ENCODE measurements at places on chromosomes 11 and 22. TPM values are rescaled to one million over a fixed set of nuclear protein-coding genes. Genes with fewer than 3 reads are reported as not detected.
A peak's percentile ranks its signal among the peaks of the same experiment; 100 is the strongest.

DNA sequence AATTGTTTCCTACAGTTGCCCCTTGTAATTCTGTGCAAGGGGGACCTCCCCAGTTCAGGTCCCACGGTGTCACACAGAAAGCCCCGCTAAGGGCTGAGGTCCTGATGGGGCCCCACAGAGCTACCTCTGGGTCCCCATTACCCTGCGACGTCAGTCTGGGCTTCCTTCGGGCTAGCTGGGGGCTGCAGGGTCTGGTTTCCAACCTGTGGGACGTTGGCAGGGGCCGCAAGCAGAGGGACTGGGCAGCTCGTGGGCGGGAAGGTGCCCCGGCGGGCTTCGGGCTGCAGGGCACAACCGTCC, 698 bp downstream of the SLC37A4 start:
- peaks cover 7% of the 10 kb centered on the region for H3K36me3 ChIP-seq
- peaks cover 16% of the 10 kb centered on the region for H3K4me1 ChIP-seq
- peak overlapping the region; percentile 80 for H3K4me3 ChIP-seq
- H3K27me3 ChIP-seq, result no peaks in the 10 kb centered on the region

DNA sequence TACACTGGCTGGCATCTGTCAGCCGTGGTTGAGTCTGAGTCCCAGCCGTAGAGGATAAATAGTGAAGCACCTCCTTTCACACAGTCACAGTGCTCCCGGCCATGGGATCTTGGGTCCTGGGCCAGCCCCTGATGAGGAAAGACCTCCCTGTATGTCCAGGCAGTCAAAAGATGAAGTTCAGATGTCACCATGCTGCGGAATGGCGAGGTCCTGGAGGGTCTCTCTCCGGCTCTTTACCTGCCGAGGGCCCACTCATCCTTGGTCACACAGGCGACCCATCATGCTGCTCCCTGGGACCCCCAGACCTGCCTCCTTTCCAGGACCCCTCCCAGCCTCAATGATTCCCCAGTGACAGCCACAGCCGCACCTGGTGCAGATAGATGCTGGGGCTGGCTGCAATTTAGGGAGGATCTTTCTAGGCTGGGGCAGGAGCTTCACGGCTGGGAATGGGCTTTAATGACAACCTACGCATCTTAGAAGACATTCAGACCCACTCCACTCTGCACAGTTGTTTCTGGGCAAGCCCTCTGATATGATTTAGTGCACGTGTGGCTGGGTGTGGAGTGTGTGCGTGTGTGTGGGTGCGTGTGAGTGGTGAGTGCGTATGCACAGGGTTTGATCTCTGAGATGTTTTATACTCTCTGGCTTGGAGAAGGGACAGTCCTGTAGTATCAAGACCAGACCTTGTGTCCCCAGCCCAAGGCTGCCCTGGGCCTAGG, 79.7 kb downstream of the FBLN1 start:
- peaks cover 7% of the 10 kb centered on the region for H3K27me3 ChIP-seq
- no peak overlapping the region for H3K27ac ChIP-seq
- DNase-seq, result no peak

- H3K4me1 ChIP-seq, result peaks cover 52% of the 10 kb centered on the region
- no peak for DNase-seq
- no peaks in the 10 kb centered on the region for H3K27me3 ChIP-seq
Observed at GRCh38 chr11:111363985-111364384, 15.1 kb downstream of the POU2AF1 start.

DNA sequence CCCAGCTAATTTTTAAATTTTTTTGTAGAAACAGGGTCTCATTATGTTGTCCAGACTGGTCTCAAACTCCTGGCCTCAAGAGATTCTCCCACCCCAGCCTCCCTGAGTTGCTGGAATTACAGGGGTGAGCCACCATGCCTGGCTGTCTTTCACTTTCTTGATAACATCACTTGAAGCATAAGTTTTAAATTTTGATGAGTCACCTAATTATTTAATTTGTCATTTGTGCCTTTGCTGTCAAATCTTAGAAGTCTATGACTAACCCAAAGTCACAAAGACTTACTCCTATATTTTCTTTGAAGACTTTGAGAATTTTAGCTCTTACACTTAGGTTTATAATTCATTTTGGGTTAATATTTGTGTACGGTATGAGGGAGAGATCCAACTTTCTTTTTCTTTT, 14.5 kb upstream of the MSANTD2 start:
- H3K27me3 ChIP-seq, result peaks cover 40% of the 10 kb centered on the region
- H3K36me3 ChIP-seq, result no peaks in the 10 kb centered on the region
- no peak overlapping the region for H3K27ac ChIP-seq
- no peak for DNase-seq
- no peak overlapping the region for H3K4me3 ChIP-seq
- H3K4me1 ChIP-seq, result no peaks in the 10 kb centered on the region

DNA sequence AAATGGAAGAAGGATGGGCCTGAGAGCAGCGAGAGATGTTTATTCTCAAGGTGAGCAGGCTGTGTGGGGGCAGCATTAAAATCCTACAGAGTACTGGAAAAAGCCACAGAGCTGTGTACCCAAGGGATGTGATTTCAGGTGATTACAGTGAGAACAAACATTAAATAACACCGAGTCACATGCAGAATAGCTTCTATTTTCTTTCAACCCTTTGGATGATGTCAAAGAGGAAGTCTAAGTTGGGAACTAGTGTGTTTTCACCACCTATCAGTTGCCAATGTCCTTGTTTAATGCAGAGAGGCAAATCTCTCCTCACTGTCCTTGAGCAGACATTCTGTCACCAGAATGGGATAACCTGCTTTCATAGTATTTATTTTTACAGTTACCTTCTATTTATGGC, 379.6 kb upstream of the NARS2 start:
- no peak for DNase-seq
- H3K27me3 ChIP-seq, result peaks cover 11% of the 10 kb centered on the region
- H3K4me3 ChIP-seq, result no peak overlapping the region
- no peak overlapping the region for H3K27ac ChIP-seq
- H3K36me3 ChIP-seq, result no peaks in the 10 kb centered on the region

- no peak for DNase-seq
- H3K27ac ChIP-seq, result no peak overlapping the region
- H3K4me3 ChIP-seq, result no peak overlapping the region
- no peaks in the 10 kb centered on the region for H3K36me3 ChIP-seq
Observed at GRCh38 chr11:41051919-41052635, 407.4 kb downstream of the LRRC4C start.

DNA sequence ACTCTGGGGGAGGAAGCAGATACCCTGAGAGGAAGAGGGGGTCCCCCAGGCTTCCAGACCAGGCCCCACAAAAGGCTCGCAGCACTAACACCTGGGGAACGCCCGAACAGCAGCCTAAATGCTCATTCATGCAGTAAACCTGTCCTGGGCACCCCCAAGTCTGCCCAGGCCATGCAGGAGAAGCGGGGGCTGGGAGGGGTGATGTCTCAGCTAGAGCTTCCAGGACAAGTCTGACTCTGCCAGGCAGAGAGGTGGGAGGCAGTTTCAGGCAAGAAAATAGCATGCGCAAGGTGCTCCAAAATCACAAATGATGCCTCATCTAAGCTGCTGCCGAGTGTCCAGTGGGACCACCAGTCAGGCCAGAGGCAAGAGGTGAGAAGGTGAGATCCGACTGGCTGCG, 14.6 kb downstream of the CABP7 start:
- H3K4me3 ChIP-seq, result no peak overlapping the region
- no peaks in the 10 kb centered on the region for H3K36me3 ChIP-seq
- no peaks in the 10 kb centered on the region for H3K27me3 ChIP-seq

DNA sequence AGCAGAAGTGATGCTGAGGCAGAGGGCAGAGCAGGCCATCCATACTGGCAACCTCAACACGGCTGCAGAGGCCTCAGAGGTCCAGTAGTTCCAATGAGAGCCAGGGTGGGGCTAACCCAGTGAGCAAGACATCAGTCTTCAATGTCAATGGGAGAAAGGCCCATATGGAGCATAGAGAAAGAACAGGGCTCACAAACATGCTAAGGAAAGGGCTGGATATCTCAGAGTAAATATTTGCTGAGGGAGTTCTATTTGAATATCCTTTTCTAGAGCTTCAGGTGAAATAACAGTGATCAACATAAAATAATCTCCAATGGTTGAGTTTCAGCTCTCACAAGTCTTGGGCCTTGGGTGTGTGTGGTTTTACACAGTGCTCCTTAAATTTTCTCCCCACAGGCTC, 50.8 kb upstream of the CCDC90B start:
- H3K27ac ChIP-seq, result no peak overlapping the region
- no peak overlapping the region for H3K4me3 ChIP-seq
- no peak for DNase-seq
- no peaks in the 10 kb centered on the region for H3K27me3 ChIP-seq

GRCh38 chr11:125224391-125225021, 60.0 kb downstream of the PKNOX2 start:
- H3K4me3 ChIP-seq, result no peak overlapping the region
- DNase-seq, result no peak
- H3K27me3 ChIP-seq, result peaks cover 2% of the 10 kb centered on the region
- H3K4me1 ChIP-seq, result no peaks in the 10 kb centered on the region

- no peaks in the 10 kb centered on the region for H3K4me1 ChIP-seq
- H3K36me3 ChIP-seq, result no peaks in the 10 kb centered on the region
- H3K4me3 ChIP-seq, result no peak overlapping the region
- H3K27me3 ChIP-seq, result no peaks in the 10 kb centered on the region
- no peak for DNase-seq
- H3K27ac ChIP-seq, result no peak overlapping the region
Observed at GRCh38 chr11:87628026-87628580, 547.1 kb downstream of the RAB38 start.

DNA sequence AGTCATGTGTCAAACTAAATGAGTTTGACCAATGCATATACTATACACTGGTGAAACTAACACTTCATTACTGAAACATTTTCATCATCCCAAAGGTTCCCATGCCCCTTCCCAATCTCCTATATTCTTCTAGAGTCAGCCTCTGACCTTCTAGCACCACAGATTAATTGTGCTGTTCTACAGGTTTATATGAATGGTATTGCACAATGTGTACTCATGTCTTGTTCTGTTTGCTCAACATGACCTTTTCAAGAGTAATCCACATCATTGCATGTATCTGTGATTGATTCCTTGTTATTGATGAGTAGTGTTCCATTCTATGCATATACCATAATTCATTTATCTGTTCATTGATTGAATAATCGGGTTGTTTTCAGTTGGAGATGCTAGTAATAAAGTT, 7.5 kb upstream of the OR8G1 start:
- H3K27ac ChIP-seq, result no peak overlapping the region
- no peak for DNase-seq
- H3K36me3 ChIP-seq, result no peaks in the 10 kb centered on the region
- H3K27me3 ChIP-seq, result peaks cover 2% of the 10 kb centered on the region

DNA sequence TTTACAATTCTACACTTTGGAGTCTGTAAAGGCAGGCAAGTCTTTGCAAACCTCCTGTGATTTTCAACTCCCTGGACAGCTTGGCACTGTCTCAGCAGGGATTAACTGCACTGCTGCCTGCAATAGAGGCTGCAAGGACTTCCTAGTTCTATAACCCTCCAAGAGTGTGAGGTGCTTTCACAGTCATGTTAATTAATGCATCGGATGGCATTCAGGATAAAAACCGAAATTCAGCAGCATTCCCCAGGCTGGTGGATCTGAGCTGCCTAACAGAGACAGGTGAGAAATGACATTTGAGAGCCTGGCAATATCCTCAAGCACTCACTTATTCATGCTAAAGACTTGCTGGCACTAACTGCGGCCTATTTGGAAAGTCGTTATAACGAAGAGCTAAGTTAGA, 85.0 kb downstream of the LARGE1 start:
- no peak overlapping the region for H3K27ac ChIP-seq
- H3K27me3 ChIP-seq, result peaks cover 1% of the 10 kb centered on the region

- H3K4me3 ChIP-seq, result peak within 1 kb of the TSS; percentile 75
- H3K27ac ChIP-seq, result peak within 1 kb of the TSS; percentile 21
- H3K27me3 ChIP-seq, result peaks cover 35% of the 10 kb centered on the region
- DNase-seq, result peak; percentile 22
Observed at GRCh38 chr11:3165152-3165705, at the start of gene OSBPL5. OSBPL5 (minus strand) TSS chr11:3165310; CDS start chr11:3129148, 36,162 bp downstream.

- H3K36me3 ChIP-seq, result no peaks in the 10 kb centered on the region
- DNase-seq, result no peak
- peaks cover 4% of the 10 kb centered on the region for H3K27me3 ChIP-seq
- H3K4me1 ChIP-seq, result no peaks in the 10 kb centered on the region
- no peak overlapping the region for H3K27ac ChIP-seq
- no peak overlapping the region for H3K4me3 ChIP-seq
Observed at GRCh38 chr11:69938206-69938605, 119.0 kb upstream of the FGF3 start.

DNA sequence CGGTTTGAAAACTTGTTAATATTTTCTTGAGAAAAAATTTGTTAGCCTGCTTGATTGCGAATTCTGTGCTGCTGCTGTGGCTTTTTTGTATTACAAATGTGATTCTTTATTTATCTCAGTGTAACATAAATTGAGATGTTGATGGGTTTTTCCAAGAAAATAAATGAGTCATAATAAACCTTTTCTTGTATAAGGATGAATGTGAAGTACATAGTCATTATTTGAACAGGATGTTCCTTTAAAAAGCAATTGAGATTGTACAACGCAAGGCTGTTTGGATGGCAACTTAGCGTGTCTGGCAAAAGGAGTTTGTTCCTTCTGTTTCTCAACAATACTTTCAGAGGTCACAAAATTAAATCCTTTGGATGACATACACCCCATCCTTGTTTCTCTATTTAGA, 24.6 kb upstream of the CARD18 start:
- H3K4me1 ChIP-seq, result no peaks in the 10 kb centered on the region
- H3K36me3 ChIP-seq, result no peaks in the 10 kb centered on the region
- DNase-seq, result no peak
- H3K4me3 ChIP-seq, result no peak overlapping the region
- peaks cover 2% of the 10 kb centered on the region for H3K27me3 ChIP-seq

- H3K27me3 ChIP-seq, result peaks cover 12% of the 10 kb centered on the region
- no peak overlapping the region for H3K4me3 ChIP-seq
- peaks cover 2% of the 10 kb centered on the region for H3K36me3 ChIP-seq
- peaks cover 38% of the 10 kb centered on the region for H3K4me1 ChIP-seq
Observed at GRCh38 chr11:76667856-76668255, 2.7 kb downstream of the LRRC32 start.

GRCh38 chr11:46102843-46103242, 18.4 kb downstream of the PHF21A start:
- H3K27me3 ChIP-seq, result no peaks in the 10 kb centered on the region
- peaks cover 36% of the 10 kb centered on the region for H3K4me1 ChIP-seq
- peaks cover 2% of the 10 kb centered on the region for H3K36me3 ChIP-seq
- H3K27ac ChIP-seq, result no peak overlapping the region
- no peak for DNase-seq
- H3K4me3 ChIP-seq, result no peak overlapping the region

TECTA gene
- total RNA-seq, result 0.34 TPM

CTR9 gene
- 46.2 TPM for total RNA-seq

ARL14EP gene
- total RNA-seq, result 47.6 TPM

OR8D2 gene
- total RNA-seq, result not detected

NAALADL1 gene
- total RNA-seq, result 12.7 TPM

MOV10L1 gene
- not detected for total RNA-seq

GAL gene
- total RNA-seq, result 0.65 TPM

TYR gene
- total RNA-seq, result not detected

C1QTNF4 gene
- total RNA-seq, result not detected

CPT1B gene
- 68.2 TPM for total RNA-seq

PDE2A gene
- total RNA-seq, result 0.64 TPM

ABCC8 gene
- 0.31 TPM for total RNA-seq

MPEG1 gene
- not detected for total RNA-seq

All from activated T-helper 1 cell treated with anti-CD3 and anti-CD28 coated beads, Interleukin-12 subunit alpha, Interleukin-12 subunit beta, Interleukin-2, Interleukin-4 antibody, amounts not matched to agents 30 ng/mL and 10 ng/mL and 1 ng/mL, durations not matched to agents 14 hours and 24 hours and 36 hours (primary cell).